ENCODE measurements at places on chromosomes 13 and 19.
A peak's percentile ranks its signal among the peaks of the same experiment; 100 is the strongest.

DNA sequence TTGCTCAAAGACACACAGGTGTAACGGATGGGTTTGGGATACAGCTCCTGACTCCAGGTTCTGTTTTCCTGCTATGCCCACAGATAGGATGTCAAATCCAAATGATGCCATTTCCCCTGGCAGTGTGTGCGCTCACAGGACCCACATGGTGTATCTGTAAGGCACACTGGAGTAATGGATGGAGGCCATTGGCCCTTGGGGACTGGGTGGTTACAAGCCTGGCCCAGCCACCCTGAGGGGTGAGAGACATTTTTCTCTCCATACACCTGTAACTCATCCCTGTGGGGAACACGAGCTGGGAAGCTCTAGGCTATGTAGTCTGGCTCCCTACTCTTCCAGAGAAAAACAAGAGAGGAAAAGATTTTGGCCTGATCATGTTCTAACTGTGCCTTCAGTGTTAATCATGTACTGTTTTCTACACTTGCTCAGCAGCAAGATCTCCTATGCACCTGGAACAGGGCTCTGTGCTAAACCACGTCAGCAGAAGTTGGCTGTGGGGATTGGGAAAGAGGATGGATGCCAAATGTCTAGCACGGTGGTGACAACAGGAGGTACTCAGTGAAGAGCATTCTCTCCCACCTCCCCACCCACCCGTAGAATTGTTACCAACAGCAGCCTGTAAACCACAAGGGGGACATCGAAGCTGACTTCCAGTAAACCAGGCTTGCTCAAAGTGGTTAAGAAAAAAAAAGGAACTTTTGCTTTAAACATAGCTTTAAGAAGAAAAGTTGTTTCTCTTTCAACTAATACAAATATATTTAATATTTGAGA lies 237.0 kb downstream of the LACC1 start:
- DNase-seq, result no peak

DNA sequence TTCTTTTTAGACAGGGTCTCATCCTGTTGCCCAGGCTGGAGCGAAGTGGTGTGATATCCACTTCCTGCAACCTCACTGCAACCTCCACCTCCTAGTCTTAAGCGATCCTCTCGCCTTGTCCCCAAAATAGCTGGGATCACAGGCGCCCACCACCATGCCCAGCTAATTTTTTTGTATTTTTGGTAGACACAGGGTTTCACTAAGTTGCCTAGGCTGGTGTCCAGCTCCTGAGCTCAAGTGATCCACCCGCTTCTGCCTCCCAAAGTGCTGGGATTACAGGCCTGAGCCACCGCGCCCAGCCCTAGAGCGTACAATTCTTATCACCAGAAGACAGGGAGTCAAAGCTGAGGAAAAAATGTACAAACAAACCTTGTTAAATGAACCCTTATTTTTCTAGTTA lies 4.5 kb upstream of the ELOF1 start:
- DNase-seq, result no peak

DNA sequence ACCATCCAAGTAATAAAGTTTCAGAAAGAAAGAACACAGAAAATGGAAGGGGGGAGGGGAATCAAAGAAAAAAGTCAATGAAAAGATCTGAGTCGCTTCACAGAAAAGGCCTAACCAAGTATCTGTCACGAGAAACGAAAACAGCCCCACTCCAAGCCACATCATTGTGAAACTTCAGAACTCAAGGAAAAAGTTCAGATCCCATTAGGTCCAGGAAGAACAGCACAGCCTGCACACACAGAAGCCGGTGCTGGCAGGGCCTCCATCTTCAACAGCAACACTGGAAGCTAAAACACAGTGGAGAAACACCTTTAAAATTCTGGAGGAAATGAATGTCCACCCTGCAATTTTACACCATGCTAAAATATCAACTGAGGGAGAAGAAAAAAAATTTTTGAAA lies 8.0 kb downstream of the STK24 start:
- DNase-seq, result no peak

DNA sequence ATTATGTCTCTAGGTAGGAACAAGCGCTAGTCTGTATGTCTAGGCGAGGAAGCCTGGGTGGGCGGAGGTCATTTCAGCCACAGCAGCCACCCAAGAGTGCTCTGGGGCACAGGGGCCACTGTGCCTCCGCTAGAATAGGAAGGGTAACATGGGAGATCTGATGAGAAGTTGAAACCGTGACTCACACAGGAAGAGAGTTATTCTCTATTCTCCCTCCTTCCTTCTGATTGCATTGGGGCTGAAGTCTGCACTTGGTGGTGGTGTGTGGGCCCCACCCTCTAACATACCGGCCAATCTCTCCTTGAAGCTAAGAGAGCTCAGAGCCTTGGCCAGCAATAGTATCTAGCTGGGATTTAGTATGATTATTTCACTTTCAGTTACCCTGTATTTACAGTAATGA lies 20.3 kb upstream of the GGACT start:
- DNase-seq, result peak; percentile 14

All from activated naive CD4-positive, alpha-beta T cell treated with Interleukin-2 at 50 U/mL for 16 hours (primary cell).